ENCODE measurements at places on chromosomes 3 and 15. TPM values are rescaled to one million over a fixed set of nuclear protein-coding genes. Genes with fewer than 3 reads are reported as not detected.

PIF1 gene
- total RNA-seq, result 0.99 TPM

PLD1 gene
- 43.7 TPM for total RNA-seq

NAALADL2 gene
- 59.2 TPM for total RNA-seq

SNX33 gene
- total RNA-seq, result 34.2 TPM

GPR149 gene
- total RNA-seq, result not detected

ANKRD63 gene
- not detected for total RNA-seq

PTPRG gene
- total RNA-seq, result 61.4 TPM

NANOGP8 gene
- 4.6 TPM for total RNA-seq

ANKUB1 gene
- total RNA-seq, result not detected

TIMP4 gene
- 16.5 TPM for total RNA-seq

POTEB3 gene
- total RNA-seq, result not detected

KIF23 gene
- 3.0 TPM for total RNA-seq

KLHL6 gene
- 6.4 TPM for total RNA-seq

DNAH1 gene
- 16.6 TPM for total RNA-seq

RAB6B gene
- total RNA-seq, result 8.2 TPM

GRCh38 chr15:31802761-31803160 is 227.6 kb upstream of the CHRNA7 start:
- no peak for DNase-seq

GRCh38 chr15:33132722-33133345 is 61.7 kb downstream of the FMN1 start:
- no peak for DNase-seq

DNA sequence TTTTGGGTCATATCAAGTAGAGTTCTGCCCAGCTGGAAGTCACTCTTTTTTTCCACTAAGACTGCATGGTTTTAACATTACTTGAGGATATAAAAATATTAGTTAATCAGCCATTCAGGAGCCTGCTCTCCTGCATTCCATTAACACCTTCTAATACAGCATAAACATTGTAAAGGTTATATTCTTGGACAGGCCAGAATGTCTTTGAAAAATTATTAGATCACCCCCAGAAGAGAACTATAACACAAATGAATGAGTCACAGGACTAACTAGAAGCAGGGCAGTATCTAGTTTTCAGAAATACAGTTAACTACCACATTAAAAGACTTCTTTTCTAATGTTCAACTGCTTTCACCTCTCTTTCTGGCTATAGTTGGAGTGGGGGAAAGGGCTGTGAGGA is 80.9 kb downstream of the THBS1 start:
- DNase-seq, result no peak

GRCh38 chr15:34119291-34119690 is 17.4 kb downstream of the PGBD4 start:
- no peak for DNase-seq

DNA sequence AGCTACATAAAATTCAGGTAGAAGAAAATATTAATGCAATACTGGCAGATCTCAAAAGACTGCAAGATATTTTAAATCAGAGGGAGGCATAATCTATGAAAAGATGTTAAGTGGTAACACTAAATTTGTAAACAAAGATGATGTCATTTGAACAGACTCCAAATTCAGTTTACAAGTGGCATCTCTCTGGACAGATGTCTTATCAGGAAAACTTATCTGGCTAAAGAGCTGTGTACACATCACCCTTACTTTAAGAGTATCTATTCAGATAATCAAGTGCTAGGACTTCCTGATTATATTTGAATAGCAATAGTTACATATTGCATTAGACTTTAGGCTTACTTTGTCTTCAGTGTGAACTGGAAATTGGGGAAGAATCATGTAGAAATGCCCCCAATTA is 231.5 kb downstream of the WDR72 start:
- DNase-seq, result no peak

DNA sequence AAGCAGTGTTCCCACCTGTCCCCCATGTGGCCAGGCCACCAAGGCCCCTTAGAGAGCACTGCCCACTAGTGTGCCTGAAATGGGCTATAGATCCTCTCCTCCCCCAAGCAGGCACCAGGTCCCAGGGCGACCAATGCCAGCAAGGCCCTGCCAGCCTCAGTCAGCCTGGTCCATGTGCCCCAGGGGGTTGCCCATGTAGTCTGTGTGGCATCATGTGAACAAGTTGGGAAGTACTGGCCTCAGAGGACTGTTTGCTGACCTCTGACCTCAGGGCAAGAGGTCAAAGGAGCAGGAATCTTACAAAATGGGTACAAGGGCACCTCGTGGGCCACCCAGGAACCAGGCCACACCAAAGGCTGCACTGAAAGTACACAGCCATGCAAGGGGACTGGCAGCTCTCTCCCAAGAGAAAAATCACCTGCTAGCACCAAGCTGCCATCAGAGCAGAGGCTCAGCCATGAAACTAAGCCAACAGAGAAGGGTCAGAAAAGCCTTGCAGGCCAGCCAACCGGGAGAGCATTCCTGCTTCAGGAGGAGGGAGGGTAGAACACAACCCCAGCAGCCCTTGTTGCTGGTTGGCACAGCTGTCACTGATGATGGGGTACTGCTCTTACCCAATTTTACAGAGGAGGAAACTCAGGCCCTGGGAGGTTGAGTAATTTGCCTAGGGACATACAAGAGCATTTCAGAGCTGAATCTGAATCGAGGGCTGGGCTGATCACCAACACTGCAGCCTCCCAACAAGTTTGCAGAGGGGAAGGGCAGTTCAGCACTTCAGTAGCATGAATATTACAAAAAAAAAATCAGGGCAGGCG is 5.2 kb upstream of the FURIN start:
- DNase-seq, result no peak

GRCh38 chr3:177262396-177262795 is 65.1 kb upstream of the TBL1XR1 start:
- no peak for DNase-seq

DNA sequence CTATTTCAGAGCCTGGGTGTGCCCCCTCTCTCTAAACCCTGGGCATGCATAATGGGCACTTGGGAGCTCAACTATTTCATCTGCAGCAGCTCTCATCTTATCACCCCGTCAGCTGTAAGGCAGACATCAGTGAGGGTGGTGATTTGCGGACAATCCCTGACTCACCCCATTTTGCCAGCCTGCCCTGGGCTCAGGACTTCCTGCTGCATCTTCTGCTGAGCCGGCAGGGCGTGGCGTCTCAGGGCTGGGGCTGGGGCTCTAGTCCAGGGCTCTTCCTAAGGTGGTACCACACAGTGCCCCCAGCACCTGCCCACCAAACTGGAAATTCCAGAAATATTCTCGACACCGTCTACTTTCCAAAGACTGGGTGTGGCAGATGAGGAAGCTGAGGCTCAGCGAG is 925 bp upstream of the PSTPIP1 start:
- no peak for DNase-seq

- DNase-seq, result no peak
These were observed 169.6 kb downstream of the CFAP20DC start for GRCh38 chr3:58880182-58880581.

DNA sequence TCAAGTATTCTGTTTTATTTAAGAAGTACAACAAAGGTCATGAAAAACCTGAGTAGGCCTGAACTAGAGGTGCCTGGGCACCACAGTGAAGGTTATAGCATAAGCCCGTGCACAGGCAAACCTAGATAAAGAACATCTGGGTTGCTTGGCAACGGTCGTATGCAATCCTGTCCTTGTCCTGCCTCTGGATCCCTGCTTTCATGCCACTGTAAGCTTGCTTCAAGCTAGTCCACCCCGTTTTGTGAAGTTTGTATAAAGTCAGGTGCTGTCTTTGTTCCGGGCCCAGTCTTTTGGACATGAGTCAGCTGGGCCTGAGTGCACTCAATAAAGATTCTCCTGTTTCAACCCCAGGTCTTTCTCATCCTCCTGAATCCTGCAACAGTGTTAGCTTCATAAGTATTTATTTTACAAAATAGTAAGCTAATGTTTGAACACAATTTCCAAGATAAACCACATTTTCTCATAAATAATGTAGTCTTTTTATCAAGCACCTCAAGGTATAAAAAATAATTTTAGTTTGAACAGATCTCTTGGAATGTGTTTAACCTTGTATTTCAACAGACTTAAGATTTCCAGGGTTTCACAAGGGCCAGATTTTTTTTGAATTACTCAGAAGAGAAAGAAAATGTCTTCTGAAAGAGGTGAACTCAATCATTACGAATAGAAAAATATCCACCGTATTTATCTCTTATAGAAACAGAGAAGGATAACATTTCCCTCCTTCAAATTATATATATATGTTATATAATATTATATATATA is 14.3 kb upstream of the SLC9C1 start:
- DNase-seq, result no peak

GRCh38 chr15:90481023-90481422 is 48.7 kb upstream of the CRTC3 start:
- no peak for DNase-seq

GRCh38 chr3:127092776-127093175 is 100.2 kb upstream of the PRR23E start:
- DNase-seq, result no peak

DNA sequence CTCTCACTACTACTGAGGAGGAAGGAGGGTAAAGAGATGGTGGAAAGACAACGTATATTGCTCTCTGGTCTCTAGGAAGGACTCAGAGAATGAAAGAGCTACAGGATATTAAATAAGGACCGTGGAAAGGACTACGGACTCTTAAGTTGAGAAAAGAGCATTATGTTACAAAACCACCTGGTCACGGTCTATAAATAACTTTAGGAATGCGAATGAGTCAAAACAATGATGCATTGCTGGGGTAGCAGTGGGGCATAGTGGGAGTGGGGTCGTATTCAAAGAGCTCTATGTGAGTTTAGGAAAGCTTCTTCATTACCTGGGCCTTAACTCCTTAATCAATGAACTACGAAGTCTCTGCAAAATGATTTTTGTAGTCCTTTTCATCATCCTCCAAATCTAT is 295.7 kb upstream of the SOX14 start:
- DNase-seq, result no peak

- DNase-seq, result peak; percentile 66
These were observed 5.1 kb downstream of the MAGEL2 start for GRCh38 chr15:23642413-23643044.

DNA sequence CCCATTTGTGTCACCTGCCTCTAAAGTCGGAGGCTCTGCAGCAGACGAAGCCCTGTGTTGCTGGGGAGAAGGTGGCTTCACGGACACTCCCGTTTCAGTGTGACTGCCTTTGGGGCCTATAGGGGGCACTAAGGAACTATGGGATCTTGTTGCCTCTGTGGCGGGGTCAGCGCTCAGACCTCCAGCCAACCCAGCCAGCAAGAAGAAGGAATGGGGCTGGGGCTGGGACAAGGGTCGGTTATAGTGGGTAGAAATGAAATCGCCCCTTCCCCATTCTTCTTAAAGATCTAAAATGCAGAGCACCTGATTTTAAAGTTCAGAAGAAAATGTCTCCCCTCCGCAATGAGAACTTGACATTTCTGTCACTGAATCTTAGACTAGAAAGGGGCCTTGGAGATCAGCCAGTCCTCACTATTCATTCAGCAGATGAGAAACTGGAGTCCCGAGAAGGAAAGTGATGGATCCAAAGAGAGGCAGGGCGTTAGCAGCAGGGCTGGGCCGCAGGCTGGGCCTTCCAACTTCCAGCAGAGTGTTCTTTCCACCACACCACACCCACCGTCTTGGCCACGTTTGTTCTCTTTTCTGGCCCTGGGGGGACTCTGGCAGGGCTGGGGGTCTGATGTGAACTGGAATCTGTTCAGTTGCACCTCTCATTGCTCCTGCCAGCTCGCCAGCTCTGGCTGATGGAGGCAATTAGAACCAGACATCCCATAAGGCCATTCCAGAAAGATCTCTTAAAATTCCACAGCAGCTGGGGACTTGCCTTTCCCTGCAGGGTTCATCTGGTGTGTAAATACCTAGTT is 195.4 kb downstream of the OPA1 start:
- peak; percentile 62 for DNase-seq

DNA sequence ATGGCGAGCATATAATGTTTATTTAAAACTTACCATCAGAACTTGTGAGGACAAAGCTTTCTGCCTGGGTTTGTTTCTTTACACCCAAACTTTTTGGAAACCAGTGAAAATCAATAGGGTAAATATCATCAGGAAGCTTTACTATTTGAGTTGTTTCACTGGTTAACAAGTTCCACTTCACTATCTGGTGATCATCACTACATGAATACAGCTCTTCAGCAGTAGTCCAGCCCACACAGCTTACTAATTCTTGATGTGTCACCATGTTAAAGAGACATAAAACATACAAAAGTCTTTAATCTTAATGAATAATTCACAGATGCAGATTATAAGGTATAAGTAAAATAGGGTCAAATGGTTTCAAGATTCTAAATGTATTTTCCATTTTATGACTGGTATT is 17.6 kb downstream of the IFT80 start:
- no peak for DNase-seq

GRCh38 chr3:105427332-105427731 is 60.6 kb downstream of the ALCAM start:
- DNase-seq, result no peak

DNA sequence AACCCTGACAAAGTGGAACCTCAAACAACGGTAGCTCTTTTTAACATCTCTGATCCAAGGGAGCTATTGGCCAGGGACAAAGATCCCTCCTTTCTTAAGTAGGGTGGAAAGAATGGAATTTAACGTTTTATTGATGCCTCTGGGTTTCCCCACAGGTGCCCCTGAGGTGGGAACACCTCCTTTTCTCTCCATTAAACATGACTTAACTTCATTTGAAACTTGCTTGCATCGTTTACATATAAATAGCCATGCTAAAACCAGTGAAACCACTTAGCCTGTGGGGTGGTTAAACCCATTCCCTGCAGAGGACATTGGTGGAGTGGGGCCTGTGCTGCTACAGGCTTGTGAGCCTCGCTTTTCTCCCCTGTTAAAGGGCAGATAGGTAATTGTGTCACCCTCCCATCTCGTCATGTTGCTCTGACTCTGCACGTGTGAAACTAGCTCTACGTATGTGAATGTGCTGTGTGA is 9.7 kb downstream of the CGNL1 start:
- no peak for DNase-seq

GRCh38 chr3:15601046-15601398 is 347 bp downstream of the HACL1 start:
- no peak for DNase-seq

- DNase-seq, result no peak
These were observed 22.6 kb downstream of the STARD5 start for GRCh38 chr15:81301385-81301784.

- DNase-seq, result no peak
These were observed 83.0 kb downstream of the NPTN start for GRCh38 chr15:73550190-73550589.

- no peak for DNase-seq
These were observed 315.9 kb downstream of the BCHE start for GRCh38 chr3:165521131-165521871.

DNA sequence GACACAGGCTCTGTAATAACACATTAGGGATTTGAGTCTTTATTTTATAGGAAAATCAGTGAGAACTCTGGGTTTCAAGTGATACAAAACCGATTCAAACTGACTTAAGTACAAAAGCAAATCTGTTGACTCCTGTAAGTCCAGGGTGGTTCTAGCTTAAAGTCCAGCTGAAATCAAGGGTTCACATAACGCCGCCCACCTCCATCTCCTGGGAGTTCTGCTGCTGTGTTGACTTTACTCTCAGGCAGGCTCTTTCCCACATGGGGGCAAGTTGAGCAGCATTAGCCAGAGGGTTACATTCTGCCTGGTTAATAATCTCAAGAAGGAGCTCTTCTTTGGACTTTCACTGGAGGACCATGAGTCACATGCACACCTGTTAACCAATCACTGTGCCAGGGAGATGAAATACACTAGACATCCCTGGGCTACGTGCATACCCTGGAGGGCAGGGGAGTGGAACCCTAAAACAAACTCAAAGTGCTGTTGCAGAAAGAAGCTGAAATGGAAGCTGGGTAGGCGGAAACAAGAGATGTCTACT is 9.7 kb upstream of the RNF7 start:
- DNase-seq, result no peak

- no peak for DNase-seq
These were observed 36.7 kb upstream of the SLC6A11 start for GRCh38 chr3:10779293-10779805.
